Transverse colon (tissue), 4 donors: ENCODE measurements at places on chromosomes 2 and 18.
A peak's percentile ranks its signal among the peaks of the same experiment; 100 is the strongest.

DNA sequence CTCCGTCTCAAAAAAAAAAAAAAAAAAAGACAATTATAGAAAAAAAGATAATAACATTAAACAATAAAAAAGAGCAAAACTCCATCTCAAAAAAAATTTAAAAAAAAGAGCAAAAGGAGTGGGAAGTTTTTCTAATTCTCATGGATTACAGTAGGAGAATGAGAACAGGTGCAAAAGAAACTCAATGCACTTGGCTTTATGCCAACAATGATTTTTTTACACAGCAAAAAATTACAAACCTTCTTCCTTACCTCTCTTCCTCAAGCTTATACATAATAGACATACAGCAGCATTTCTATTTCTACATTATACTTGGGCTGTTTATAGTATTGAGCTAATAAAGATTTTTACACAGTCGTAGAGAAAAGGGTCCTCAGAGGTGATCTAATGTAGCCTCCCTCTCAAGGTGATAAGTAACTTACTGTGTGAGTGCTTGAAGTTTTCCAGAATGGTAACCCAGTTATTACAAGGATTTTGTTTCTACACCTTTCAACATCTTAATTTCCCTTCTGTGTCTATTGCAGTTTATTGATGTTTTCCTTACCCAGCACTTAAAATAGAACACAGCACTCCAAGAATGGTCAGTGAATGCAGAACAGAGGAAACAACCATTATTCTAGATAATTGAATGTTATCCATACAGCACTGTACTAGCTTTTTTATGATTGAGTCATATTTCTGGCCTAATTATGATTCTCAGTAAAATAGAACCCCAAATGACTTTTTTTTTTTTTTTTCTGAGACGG is 34.9 kb upstream of the RNF138 start:
- DNase-seq: no peak

DNA sequence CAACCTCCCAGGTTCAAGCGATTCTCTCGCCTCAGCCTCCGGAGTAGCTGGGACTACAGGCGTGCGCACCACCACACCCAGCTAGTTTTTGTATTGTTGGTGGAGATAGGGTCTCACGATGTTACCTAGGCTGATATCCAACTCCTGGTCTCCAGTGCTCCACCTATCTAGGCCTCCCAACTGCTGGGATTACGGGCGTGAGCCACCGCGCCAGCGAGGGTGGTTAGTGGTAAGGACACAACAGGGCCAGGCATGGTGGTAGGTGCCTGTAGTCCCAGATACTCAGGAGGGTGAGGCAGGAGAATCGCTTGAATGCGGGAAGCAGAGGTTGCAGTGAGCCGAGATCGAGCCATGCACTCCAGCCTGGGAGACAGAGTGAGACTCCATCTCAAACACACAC is 26.6 kb upstream of the DUSP2 start:
- no peak for DNase-seq

GRCh38 chr2:147182260-147182659 is 662.6 kb upstream of the ACVR2A start:
- peak; percentile 30 for DNase-seq

- no peak for DNase-seq
These were observed 54.6 kb downstream of the DCC start for GRCh38 chr18:52394602-52395001.

DNA sequence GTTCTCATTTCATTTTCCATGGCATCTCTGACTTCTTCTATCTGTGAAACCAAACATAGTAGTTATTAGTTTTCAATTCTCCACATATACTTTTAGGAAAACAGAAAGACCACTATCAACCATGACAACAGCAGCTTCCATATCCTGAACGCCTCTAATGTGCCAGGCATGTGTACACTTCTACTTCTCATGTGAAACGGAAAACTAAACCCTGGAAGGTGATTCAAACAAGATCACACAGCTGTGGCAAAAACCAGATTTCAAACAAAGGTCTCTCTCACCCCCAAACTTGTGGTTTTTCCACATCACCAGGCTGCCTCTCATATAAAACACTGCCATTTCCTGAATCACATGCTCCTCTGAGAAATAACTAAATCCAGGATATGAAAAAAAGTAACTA is 41.8 kb downstream of the PTCD3 start:
- no peak for DNase-seq

DNA sequence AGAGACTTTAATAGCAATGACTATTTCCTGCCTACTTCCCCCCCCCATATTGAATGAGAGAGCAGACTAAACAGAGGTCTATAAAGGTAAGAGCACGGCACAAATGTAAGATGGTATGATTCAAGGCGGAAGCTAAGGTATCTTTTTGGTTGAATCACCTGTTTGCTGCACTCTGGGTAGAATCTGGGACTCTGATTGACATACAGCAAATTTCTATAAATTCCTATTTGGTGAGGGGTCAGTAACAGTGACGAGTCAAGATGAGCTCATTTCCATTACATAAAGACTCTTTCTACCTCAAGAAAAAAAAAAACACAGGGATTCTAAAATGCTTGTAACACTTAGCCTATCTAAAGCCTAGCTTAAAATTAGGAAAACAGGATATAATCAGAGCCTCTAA is 297.3 kb downstream of the TNS1 start:
- DNase-seq: no peak

- peak; percentile 28 for DNase-seq
These were observed 52.2 kb upstream of the BCL2L11 start for GRCh38 chr2:111068435-111069058.

- DNase-seq: no peak
These were observed 61.6 kb upstream of the RAB27B start for GRCh38 chr18:54766634-54767033.

- no peak for DNase-seq
These were observed 720.3 kb downstream of the KCNJ3 start for GRCh38 chr2:155418753-155419152.

DNA sequence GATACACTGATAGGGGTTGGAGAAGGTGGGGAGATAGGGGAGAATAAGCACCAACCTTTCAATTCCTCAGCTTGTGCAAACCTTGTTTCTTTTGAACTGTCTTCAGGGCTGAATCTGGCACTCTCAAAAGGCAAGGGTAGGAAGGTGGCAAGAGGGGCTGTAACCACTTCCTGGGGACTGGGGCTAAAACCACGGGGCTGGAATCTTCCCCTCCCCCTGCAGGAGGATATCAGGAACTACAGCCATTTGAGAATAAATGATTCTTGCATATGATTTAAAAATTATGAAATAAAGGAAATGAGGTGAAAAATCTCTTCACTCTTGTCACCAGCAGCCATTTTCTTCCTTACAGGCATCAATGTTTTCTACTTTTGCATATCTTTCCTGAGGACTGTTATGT is 50.8 kb downstream of the ATOH8 start:
- peak; percentile 5 for DNase-seq

- DNase-seq: no peak
These were observed 7.7 kb downstream of the ZBTB14 start for GRCh38 chr18:5287854-5288253.

DNA sequence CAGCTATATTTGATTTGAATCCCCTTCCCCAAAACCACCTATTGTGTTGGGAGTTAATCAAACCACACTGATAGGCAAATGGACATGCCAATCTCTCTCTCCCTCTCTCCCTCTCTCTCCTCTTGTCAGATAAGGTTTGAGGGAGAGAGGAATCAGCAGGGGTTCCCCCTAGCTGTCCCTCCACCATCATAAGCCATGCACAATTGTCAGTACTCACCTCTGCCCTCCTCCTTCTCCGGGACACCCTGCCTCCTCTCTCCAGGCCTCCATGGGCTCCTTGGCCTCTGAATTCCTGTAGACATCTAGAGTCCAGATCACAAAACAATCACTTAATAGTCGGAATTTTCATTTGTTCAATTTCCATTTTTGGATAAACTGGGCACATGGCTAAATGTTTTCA is 243.7 kb upstream of the RAB12 start:
- no peak for DNase-seq

GRCh38 chr18:9876867-9877654 is 8.7 kb upstream of the TXNDC2 start:
- no peak for DNase-seq

- DNase-seq: no peak
These were observed 42.6 kb upstream of the DSC1 start for GRCh38 chr18:31205273-31205672.

- DNase-seq: no peak
These were observed 51.0 kb downstream of the FARSB start for GRCh38 chr2:222604749-222605515.

DNA sequence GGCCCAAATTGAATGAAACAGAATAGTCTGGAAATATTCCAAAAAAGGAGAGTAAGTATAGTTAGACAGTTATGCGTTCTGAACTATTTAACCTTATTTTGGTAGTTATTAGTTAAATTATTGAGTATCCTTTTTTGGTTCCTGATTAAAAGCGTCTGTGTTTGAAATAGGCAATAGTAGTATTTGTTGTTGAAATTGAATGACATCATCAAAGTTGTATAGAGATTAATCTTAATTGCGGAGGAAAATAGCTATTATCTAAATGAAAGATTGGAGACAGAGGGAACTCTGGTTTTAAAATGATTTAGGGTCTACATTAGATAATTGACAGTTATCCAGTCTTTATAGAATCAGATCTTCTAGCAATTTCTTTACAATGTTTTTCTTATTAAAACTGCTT is 115.8 kb downstream of the BIRC6 start:
- no peak for DNase-seq

- DNase-seq: peak; percentile 47
These were observed 100.3 kb downstream of the TTC32 start for GRCh38 chr2:19801367-19802080.

DNA sequence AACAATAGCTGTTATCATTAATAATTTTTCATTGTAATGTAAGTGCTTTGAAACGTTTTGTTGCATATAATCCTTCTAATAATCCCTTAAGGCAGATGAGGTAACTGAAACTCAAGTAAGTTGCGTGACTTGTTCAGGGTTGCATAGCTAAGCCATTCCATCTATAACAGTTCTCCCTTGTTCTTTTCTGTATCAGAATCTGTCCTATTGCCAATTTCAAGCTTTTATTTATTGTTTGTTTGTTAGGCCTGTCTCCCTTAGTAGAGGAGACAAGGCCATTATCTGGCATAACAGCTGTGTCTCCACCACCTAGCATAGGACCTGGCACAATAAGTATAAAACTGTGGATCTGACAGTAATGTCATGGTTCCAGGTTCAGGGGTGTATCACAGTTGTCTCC is 19.4 kb downstream of the BABAM2 start:
- DNase-seq: no peak

GRCh38 chr2:204010628-204011560 is 74.3 kb downstream of the ICOS start:
- DNase-seq: no peak

GRCh38 chr2:126793885-126794613 is 104.6 kb upstream of the TEX51 start:
- no peak for DNase-seq

DNA sequence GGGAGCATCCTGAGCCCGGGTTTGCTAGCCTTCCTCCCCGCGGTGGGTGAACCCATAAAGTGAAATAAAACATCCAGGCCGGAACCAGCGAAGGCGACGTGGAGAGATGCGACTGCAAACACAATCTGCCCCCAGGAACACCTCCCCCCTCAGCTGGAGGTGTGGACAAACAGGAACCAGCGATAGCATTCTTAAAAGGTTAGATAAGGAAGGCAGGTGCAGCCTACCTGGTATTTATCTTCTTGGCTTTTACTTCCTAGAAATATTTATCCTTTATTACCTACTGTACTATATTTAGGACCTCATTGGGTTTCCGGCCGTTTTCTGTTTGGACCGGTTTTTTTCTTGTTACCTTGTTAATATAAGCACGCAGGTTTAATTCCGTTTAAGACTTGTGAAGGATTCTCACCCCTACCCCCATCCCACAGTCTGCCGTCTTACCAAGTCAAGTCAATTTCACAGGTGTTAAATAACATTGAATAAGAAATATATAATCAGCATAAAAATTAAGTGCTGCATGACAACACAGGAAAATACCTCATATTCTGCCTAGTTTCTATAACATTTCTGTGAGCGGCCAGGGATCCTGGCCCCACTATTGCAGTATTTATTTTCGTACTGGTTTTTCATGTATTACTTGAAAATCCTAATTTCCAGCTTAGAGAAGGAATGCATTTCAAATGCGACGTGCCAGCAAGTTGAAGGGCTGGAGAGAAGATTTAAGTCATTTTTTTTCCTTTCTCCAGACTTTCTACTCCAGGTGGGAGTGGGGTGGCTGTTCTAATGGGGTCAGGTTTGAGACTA is 224.0 kb upstream of the ID2 start:
- DNase-seq: peak; percentile 71

- DNase-seq: no peak
These were observed 46.2 kb downstream of the CAB39 start for GRCh38 chr2:230758566-230759480.

DNA sequence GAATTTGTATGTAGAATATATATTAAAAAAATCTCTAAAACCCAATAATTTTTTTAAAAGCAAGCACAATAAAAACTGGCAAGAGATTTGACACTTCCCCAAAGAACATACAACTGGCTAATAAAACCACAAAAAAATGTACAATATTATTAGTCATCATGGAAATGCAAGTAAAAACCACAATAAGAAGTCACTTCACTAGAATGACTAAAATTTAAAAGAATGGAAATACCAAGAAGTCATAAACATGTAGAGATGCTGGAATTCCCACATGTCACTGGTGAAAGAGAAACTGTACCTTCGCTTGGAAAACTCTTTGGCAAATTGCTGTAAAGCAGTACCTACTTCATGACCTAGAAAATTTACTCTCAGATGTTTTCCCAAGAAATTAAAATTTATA is 43.4 kb upstream of the KYNU start:
- DNase-seq: no peak

GRCh38 chr2:174461221-174461620 is 25.6 kb downstream of the GPR155 start:
- no peak for DNase-seq

GRCh38 chr18:23257686-23258565 is 122.6 kb downstream of the CABLES1 start:
- no peak for DNase-seq

GRCh38 chr2:75367401-75367800 is 168.1 kb upstream of the TACR1 start:
- DNase-seq: no peak

GRCh38 chr2:16037808-16038457 is 97.6 kb downstream of the MYCN start:
- no peak for DNase-seq

DNA sequence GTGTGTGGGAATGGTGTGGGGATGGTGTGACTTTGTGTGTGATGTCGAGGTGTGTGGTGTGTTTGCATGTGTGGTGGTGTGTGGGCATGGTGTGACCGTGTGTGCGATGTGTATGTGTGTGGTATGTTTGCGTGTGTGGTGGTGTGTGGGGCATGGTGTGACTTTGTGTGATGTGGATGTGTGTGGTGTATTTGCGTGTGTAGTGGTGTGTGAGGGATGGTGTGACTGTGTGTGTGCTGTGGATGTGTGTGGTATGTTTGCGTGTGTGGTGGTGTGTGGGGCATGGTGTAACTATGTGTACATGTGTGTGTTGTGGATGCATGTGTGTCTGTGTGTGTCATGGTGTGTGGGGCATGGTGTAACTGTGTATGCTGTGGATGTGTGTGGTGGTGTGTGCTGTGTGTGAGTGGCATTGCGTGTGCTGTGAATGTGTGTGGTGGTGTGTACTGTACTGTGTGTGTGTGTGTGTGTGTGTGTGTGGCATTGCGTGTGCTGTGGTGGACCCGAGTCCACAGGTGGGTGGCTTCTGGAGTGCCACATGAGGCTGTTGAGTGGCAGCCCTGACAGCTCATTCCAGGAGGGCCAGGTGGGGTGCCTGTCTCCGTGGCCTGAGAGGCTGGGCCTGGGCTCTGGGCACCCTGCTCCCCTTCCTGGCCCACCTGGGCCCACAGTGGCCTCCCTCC is 14.7 kb downstream of the ODC1 start:
- DNase-seq: no peak

- DNase-seq: no peak
These were observed 19.1 kb downstream of the PROKR1 start for GRCh38 chr2:68662466-68662865.

- no peak for DNase-seq
These were observed 226.0 kb upstream of the LRRTM1 start for GRCh38 chr2:80530442-80531064.
